Fibroblast of the aortic adventitia (primary cell): ENCODE measurements at places on chromosomes 1 and 21.

DNA sequence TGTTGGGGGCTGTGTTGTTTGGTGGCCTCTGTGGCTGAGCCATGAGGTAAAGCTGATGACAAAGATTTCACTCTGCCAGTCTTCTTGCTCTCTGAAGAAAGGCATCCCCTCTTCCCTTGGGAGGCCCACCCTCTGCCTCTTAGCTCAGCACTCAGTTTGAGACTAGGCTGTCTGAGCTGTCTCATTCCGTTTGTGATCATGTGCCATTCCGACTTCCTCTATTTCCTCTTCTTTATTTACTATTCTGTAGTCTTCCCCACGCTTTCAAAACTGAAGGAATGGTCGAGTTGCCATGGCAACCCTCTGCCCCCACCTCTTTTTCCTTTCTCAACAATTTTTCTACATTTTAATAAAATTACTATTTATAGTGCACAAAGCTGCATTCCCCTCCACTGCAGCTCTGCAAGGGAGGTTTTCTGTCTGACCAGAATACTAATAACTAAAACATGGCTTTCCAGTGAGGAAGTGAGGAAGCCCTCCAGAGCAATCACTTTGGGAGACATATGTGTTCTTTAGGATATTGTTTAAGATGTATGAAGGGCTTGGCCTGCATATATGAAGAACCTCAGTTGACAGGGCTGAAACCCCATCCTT, 30.8 kb downstream of the KCNA3 start:
- DNase-seq = no peak

DNA sequence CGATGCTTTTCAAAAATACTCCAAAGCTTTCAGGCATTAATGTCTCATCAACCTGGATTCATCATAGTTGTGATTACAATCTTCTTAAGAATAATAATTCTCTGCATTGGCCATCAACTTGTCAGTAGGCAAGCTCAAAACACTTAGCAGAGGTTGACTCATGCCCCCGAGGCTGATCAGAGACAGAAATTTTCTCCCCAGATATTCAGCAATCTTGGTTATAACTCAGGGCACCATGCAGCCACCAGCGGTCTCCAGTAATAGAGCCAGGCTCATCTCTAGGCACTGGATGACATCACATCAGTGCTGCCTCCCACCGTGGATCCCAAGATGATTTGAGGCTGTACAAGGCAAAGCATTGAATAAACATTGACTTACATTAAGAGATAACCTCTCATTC, 14.3 kb upstream of the IFFO2 start:
- no peak for DNase-seq

GRCh38 chr1:109161858-109162606, 48.1 kb downstream of the ELAPOR1 start:
- peak; percentile 89 for DNase-seq

GRCh38 chr1:85406887-85407533, 57.9 kb downstream of the DDAH1 start:
- peak; percentile 95 for DNase-seq

- DNase-seq = no peak
Measured at GRCh38 chr1:159791461-159791860, 10.7 kb downstream of the DUSP23 start.

GRCh38 chr1:166169182-166169581, 2.4 kb upstream of the FAM78B start:
- DNase-seq = no peak

DNA sequence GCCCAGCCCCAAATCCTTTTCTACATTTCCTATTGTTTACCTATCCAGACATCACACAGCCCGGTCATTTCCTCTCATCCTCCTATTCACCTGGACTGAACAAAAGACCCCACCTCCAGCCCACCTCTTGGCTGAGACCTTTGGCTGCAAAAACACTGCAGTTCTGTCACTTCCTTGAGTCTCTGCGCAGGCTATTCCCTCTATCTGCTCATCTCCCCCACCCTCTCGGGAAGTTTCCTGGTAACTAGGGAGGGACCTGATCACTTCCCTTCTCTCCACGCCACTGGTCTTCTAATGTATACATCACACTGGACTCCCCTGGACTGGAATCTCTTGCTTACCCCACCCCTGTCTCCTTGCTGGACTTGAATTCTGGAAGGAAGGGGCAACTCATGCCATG, 5.3 kb downstream of the HTR1D start:
- no peak for DNase-seq

DNA sequence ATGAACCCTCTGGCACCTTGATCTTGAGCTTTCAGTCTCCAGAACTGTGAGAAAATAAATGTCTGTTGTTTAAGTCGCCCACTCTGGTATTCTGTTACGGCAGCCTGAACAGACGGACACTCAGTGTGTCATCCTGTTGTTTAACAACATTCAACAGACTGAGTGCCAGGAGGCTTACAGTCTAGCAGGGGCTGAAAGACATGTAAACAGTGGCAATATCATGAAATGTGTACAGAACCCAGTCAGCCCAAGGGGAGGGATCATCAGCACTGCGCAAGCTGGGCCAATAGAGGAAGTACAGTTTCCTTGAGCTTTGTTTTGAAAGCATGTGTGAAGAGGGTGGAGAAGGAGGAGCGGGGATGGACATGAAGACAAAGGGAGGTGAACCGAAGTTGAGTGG, 13.6 kb downstream of the DIP2A start:
- no peak for DNase-seq
